Upper lobe of right lung (tissue), 1 donor: ENCODE measurements at places on chromosomes 3 and 15.

DNA sequence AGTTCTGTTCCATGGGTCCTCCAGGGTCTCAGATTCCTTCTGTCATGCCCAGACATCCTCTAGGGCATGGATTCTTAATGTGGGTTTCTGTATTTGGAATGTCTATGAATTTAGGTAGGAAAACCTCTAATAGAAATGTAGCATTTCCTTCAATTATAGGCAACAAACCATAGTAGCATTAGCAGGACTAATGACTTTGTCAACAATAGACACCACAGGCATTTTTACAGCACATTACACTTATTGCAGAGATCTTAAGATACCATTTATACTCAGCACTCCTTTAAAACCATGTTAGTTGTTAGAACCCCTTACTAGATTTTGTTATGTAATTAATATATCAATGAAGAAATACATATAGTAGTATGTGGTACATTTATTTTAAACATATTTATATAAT lies 77.8 kb upstream of the TBC1D5 start:
- DNase-seq, result no peak
- H3K27me3 ChIP-seq, result no peaks in the 10 kb centered on the region
- H3K36me3 ChIP-seq, result no peaks in the 10 kb centered on the region
- H3K4me1 ChIP-seq, result no peaks in the 10 kb centered on the region
- no peak overlapping the region for H3K27ac ChIP-seq

DNA sequence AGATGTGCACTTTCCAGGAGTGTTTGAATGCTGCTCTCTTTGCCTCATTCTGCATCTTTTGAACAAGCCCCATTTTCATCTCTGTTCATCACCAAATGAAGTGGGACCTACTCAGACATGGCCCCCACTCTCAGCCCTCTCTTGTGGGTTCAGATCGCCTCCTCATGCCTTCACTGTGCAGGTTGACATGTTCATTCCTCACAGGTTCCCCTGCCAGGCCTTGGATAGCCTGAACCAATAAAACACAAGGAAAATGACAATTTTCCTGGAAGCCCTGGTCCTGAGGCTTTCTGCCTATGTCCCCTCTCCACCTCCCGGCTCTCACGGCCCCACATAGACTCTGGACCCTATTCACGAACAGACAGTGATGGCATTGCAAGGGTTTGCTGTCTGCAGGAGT lies 17.7 kb downstream of the KLF15 start:
- H3K4me1 ChIP-seq, result peaks cover 3% of the 10 kb centered on the region
- DNase-seq, result no peak
- no peaks in the 10 kb centered on the region for H3K36me3 ChIP-seq
- H3K27me3 ChIP-seq, result no peaks in the 10 kb centered on the region

DNA sequence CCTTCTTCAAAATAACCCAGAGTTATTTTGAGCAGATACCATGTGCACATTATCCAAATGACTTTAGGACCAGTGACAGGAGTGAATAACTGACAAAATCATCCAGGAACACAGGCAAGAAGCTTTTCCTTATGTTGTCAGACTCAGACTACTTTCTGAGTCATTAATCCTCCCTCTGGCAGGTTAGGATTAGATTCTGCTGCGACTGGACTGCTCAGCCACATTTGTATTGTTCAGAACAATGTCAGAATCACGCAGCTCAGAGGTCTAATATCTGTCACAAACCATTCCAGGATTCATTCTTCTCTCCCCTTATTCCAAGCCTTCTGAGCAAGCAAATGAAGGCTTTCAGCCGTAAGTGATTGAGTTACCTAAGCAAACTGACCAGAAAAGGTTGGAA lies 34.8 kb upstream of the FAM174B start:
- no peak overlapping the region for H3K27ac ChIP-seq
- no peak overlapping the region for H3K4me3 ChIP-seq
- H3K36me3 ChIP-seq, result no peaks in the 10 kb centered on the region

GRCh38 chr3:157088601-157089454 lies 71.1 kb downstream of the CCNL1 start:
- H3K27ac ChIP-seq, result peak overlapping the region; percentile 97
- H3K4me1 ChIP-seq, result peaks cover 32% of the 10 kb centered on the region
- no peaks in the 10 kb centered on the region for H3K27me3 ChIP-seq
- H3K36me3 ChIP-seq, result no peaks in the 10 kb centered on the region

- H3K27ac ChIP-seq, result no peak overlapping the region
- no peak overlapping the region for H3K4me3 ChIP-seq
- no peaks in the 10 kb centered on the region for H3K27me3 ChIP-seq
- H3K36me3 ChIP-seq, result peaks cover 27% of the 10 kb centered on the region
Observed at GRCh38 chr15:43489191-43489590, 3.8 kb downstream of the TP53BP1 start.

DNA sequence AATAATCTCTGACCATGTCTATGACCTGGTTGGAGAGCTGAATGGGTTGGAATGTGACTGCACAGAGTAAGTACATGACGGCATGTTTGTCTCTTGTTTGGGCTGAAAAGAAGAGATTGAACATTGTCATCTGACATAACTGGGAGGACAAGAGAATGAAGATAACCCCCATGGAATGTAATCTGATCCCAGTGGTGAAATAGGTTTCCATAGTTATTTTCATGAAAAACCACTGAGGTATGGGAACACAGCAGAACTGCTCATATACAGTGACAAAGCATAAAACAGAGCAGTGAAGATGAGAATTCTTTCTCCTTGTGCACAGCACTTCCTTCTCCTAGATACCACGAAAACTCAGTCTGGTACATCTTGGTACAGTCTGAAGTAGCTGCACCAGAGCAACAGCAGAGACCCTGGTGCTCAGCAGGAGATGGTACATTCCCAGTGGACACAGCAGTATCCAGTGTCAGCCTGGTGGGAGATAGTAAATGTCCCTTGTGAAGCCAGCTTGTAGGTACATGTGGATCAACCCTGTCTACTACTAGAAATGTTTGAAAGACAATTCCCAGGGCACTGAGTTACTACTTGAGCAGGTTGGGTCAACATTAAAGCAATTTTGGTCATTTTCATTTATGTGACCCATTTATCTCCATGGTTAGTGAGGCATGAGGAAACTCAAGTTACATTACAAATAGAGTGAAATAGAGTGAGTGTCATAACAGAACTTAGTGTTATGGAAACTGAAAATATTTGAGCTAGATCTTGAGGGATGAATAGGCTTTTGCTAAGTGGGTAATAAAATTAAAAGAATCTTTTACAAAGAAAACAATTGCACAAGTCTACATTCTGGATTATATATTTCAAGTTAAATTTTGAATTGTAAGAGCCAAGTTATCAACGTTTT lies 178.3 kb downstream of the SUCNR1 start:
- H3K4me1 ChIP-seq, result no peaks in the 10 kb centered on the region
- no peak overlapping the region for H3K4me3 ChIP-seq
- no peaks in the 10 kb centered on the region for H3K36me3 ChIP-seq
- no peak overlapping the region for H3K27ac ChIP-seq
- DNase-seq, result no peak

DNA sequence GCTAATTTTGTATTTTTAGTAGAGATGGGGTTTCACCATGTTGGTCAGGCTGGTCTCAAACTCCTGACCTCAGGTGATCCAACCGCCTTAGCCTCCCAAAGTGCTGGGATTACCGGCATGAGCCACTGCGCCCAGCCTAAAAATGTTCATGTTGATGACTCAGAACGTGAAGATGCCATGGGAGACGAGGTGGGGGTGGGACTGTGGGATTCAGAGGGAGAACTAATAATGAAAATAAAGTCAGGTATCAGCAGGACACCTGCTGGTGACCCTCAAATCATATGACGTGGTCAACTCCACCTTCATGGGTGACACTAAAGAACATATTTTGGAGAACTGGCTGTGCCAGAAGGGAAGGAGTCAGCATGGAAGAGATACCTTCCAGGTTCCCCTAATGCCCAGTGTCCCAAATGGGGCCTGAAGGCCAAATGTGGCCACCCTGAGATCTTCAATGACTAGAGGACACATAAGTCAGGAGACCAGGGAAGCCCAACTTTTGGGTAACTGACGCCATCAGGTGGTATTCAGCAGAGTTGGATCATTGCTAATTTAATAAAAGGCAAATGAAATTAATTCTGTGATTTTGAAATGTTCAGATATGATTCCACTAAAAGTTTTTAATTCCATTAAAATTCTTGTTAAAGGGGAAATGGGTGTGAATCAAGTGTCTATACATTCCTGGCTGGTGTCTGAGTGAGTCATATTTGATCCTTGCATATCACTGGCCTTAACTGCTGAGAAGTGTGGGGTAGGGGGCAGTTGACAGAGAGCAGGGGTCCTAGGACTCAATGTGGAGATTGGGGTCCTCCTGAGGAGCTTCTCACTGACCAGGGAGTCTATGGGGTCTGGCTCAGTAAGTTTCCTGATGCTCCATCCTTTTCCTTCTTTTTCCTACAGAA lies 88.6 kb upstream of the GSK3B start:
- no peaks in the 10 kb centered on the region for H3K36me3 ChIP-seq
- H3K27me3 ChIP-seq, result no peaks in the 10 kb centered on the region
- peaks cover 1% of the 10 kb centered on the region for H3K4me1 ChIP-seq

DNA sequence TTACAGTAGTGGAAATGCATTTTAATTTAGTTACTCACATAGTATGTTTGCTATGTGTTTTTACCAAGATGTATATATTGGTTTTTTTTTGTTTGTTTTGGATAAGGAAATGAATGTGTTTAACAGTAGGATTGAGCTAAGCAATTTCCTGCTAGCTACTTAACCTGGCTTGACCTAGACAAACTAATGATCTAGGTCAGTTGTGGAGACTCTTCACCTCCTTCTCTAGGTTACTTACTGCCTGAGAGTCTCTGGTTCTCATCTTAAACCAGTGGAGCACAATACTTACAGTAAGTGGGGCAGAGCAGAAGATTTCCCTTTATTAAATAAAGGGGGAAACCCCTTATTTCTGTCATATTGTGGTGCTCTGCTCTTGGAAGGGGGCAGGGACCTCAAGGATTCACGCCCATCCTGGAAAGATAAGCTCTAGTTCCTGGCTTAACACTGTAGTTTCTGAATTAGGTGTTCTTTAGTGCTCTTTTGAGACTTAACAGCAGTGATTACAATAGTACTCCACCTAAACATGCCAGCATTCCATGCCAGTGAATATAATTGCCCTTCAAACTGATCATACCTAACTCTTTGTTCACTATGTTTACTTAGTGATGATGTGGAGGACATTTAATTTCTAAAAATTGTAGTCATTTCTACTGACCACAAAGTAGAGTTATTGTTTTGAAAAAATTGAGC lies 79.9 kb downstream of the UBP1 start:
- H3K4me1 ChIP-seq, result no peaks in the 10 kb centered on the region
- no peak overlapping the region for H3K4me3 ChIP-seq
- no peak overlapping the region for H3K27ac ChIP-seq
- no peak for DNase-seq

GRCh38 chr3:64832098-64832497 lies 144.3 kb upstream of the ADAMTS9 start:
- H3K36me3 ChIP-seq, result no peaks in the 10 kb centered on the region
- no peaks in the 10 kb centered on the region for H3K27me3 ChIP-seq
- H3K27ac ChIP-seq, result no peak overlapping the region
- H3K4me3 ChIP-seq, result no peak overlapping the region

GRCh38 chr15:64522226-64522823 lies 61.9 kb downstream of the ZNF609 start:
- peaks cover 32% of the 10 kb centered on the region for H3K4me1 ChIP-seq
- DNase-seq, result no peak
- H3K27ac ChIP-seq, result no peak overlapping the region
- no peak overlapping the region for H3K4me3 ChIP-seq
- H3K27me3 ChIP-seq, result no peaks in the 10 kb centered on the region

- H3K27ac ChIP-seq, result no peak overlapping the region
- H3K27me3 ChIP-seq, result no peaks in the 10 kb centered on the region
- no peak overlapping the region for H3K4me3 ChIP-seq
- no peaks in the 10 kb centered on the region for H3K4me1 ChIP-seq
- H3K36me3 ChIP-seq, result no peaks in the 10 kb centered on the region
Observed at GRCh38 chr3:157868946-157869345, 237.3 kb downstream of the SHOX2 start.

DNA sequence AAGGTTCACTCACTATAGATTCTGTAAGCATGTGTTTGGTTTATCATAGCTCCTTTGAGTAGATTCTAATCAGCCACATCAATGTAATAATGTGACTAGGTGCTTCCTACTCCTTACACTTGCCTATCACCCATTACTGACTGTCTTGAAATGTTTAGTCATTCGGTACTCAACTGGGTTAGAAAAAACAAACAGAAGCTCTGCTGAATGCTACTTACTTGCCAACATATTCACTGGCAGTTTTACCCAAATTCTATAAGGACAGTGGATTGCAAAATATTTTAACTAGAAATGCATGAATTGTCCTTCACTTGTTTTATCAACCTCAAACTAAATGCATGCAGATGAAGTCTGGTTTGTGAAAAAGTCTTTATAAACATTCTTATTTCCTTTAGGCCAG lies 352.1 kb upstream of the ALCAM start:
- H3K36me3 ChIP-seq, result no peaks in the 10 kb centered on the region
- H3K4me1 ChIP-seq, result no peaks in the 10 kb centered on the region
- no peaks in the 10 kb centered on the region for H3K27me3 ChIP-seq
- no peak overlapping the region for H3K27ac ChIP-seq
- no peak overlapping the region for H3K4me3 ChIP-seq

- H3K4me3 ChIP-seq, result no peak overlapping the region
- H3K4me1 ChIP-seq, result peaks cover 19% of the 10 kb centered on the region
- no peaks in the 10 kb centered on the region for H3K36me3 ChIP-seq
- peak overlapping the region; percentile 55 for H3K27ac ChIP-seq
Observed at GRCh38 chr15:52481915-52482314, 46.8 kb downstream of the MYO5A start.
